ENCODE measurements at places on chromosomes 7 and 10.

- DNase-seq, result no peak
Observed at GRCh38 chr7:23410446-23411183, 59.7 kb downstream of the IGF2BP3 start.

GRCh38 chr7:29194206-29194593 is 375 bp upstream of the CHN2 start:
- DNase-seq, result no peak

- DNase-seq, result no peak
Observed at GRCh38 chr10:108147346-108147745, 982.8 kb upstream of the SORCS1 start.

DNA sequence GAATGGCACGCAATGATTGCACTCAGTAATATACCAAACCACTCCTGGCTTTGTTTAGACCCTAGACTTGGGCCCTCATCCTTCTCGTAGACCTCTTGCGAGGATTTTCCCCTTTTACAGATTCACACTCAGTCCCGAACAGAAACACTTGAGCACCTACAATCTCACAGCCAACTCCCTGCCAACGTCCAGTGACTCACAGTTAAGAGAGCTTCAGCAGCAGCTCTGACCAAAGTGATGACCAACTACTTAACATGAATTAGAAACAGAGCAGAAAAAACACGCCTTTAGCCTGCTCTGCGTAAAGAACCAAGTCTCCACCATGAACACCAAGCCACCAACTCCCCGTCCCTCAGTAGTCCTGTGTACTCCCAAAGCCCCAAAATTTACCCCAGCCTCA is 2.2 kb downstream of the DNAJC30 start:
- DNase-seq, result no peak

DNA sequence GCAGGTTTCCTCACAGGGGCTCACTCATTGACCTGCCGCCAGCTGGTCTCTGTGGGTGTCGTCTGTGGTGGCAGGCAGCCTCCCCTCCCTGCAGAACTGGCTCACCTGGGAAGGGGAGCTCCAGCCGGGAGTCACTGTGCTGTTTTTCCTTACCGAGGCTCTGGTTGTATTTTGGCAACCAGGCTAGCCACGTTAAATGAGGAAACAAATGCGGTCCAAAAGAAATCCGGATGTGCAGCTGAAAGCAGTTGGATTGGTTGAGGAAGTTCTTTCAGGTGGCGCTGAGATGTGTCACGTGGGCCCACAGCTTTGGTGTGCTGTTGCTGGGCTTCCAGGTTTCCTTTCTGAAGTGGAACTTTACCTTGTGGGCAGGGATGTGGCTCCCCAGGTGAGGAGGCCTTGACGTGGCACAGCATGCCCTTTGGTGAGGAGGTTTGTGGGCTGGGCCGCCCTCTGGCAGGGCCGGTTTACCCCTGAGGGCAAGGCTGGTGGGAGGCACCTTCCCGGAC is 14.2 kb downstream of the MTURN start:
- no peak for DNase-seq

DNA sequence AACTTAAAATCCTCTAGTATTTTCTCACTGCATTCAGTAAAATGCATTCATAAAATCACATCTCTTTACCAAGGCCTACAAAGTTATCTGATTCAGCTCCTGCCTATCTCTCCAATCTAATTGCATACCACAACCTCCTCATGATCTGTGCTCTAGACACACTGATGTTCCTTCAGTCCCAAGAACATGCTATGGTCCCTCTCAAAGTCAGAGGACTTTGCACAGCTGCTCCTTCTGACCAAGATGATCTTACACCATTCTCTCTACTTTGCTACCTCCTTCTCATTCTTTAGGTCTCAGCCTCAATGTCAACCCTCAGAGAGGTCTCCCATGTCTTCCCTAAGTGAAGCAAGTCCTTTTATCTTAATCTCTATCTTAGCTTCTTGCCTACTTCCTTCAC is 45.5 kb downstream of the CAV1 start:
- DNase-seq, result no peak

DNA sequence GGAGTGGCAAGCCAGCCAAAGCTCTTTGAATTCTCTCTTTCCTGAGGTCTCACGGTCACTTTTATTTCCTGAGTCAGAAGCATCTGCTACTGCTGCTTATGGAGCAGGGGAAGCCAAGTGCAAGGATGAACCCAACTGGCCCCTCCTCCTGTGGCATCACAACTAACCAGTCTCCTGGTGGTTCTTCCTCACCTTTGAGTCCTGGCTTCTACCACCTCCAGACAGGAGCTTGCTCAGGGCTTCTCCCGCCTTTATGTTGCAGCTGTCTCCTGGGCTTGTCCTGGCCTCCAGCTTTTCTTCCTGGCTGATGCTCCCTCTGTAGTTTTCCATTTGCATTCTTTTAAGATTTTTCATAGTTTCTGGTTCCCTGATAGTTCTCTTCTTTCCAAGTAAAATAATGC is 349.7 kb upstream of the NRP1 start:
- no peak for DNase-seq

DNA sequence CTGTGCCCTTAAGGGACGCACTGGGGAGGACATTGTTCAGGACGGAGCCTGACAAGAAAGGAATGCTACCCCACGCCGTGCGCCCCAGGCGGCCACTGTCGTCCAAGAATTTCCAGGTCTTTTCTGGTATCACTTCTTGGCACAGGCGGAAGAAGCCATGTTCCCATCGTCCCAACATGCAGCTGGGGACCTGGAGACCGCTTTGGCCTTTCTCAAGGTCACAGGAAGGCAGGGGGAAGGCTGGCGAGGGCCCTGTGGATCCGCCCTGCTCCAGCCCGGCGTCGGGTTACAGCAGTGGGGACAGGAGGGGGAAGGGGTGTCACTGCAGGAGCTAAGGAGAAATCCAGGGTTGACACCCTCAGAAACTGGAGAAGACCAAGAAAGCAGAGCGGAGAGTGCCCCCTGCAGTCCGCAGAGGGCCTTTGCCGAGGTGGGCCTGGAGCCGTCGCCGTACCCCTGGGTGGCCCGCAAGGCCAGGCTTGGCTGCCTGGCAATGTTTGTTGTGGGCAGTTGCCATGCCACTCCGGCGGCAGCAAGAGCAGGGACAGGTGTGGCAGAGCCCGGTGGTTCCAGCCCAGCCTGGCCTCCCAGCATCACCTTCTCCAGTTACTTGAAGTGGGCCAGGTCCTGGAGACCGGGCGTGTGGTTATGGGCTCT is 104.1 kb downstream of the LHPP start:
- DNase-seq, result no peak

DNA sequence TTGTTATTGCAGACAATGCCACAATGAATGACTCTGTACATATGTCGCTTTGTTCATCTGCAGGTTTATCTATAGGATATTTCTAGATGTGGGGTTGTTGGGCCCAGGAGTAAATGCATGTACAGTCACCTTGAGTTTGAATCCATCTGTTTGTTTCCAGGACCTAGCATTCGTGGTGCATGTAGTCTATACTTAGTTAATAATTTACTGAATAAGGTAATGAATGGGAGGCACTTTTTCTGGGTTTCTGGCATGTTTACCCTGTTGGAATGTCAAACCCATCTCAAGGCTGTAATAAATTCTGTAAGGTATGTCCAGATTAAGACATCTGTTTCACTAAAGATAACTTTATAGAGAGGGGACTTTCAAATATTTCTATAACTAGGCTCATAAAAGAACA is 23.5 kb downstream of the HECTD2 start:
- no peak for DNase-seq

DNA sequence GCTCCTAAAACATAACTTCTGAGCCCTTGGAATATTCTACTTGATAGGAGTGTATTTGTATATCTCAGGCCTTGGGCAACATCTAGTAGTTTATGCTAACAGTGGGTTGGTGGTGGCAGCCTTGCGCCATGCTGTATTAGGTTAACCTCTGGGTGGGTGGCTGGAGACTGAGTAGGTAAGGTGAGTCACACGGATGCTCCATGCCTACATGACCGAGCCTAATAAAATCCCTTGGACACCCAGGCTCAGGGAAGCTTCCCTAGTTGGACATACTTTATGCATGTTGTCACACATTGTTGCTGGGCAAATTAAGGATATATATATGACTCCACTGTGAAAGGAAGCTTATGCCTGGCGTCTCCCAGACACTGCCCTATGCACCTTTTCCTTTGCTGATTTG is 6.0 kb upstream of the DAGLB start:
- DNase-seq, result no peak

All from KG1 (cell line).